Amygdala (tissue), 56 donors: ENCODE measurements at places on chromosomes 6 and 20.
A peak's percentile ranks its signal among the peaks of the same experiment; 100 is the strongest.

GRCh38 chr20:19850198-19850533 is 92.1 kb downstream of the RIN2 start:
- peak; percentile 25 for DNase-seq

GRCh38 chr6:110687326-110687725 is 127.9 kb downstream of the CDK19 start:
- no peak for DNase-seq

- DNase-seq, result no peak
Measured at GRCh38 chr6:154218301-154218700, 138.3 kb downstream of the IPCEF1 start.

GRCh38 chr6:28587746-28588075 is 62.0 kb downstream of the GPX5 start:
- DNase-seq, result no peak

DNA sequence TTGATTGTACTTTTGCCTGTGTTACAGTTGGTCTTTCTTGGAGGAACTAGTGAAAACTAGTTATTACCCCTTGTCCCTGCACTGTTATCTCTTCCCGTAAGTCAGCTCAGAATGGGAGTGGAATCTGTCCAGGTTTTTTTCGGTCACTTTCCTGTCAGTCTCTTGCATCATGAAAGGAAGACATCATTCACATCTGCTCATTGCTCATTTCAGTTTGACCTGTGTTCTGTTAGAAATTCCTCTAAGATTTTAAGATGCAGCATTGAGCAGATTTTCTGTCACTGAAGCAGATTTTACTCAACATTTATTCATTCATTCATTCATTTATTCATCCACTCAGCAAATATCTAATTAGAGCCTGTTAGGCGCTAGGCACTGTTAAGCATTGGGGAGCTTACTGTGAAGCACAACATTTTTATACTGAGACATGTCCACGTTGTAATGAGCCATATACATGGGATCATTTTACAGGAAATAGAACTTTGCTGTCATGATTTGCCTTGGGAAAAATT is 33.1 kb upstream of the HINT3 start:
- no peak for DNase-seq

GRCh38 chr6:107941627-107942026 is 16.4 kb downstream of the SEC63 start:
- no peak for DNase-seq

DNA sequence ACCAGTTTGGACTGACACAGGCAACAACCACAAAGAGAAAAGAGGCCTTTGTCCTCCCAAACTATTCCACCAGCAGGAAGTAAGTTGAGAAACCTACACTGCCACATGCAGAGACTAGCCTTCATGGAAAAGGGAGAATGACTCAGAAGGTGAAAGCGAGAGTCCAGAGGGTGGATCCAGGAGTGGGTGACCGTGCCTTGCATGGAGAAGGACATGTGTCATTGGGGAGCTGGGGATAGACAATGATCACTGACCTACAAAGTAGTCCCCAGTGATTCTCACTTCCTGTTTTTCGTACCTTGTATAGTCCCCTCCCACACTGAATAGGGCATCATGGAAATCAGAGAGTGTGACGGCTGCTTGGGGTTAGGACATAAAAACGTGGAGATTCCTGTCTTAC is 91.9 kb downstream of the MYLK4 start:
- DNase-seq, result no peak

GRCh38 chr20:35292504-35293285 is 470 bp upstream of the FAM83C start:
- no peak for DNase-seq

DNA sequence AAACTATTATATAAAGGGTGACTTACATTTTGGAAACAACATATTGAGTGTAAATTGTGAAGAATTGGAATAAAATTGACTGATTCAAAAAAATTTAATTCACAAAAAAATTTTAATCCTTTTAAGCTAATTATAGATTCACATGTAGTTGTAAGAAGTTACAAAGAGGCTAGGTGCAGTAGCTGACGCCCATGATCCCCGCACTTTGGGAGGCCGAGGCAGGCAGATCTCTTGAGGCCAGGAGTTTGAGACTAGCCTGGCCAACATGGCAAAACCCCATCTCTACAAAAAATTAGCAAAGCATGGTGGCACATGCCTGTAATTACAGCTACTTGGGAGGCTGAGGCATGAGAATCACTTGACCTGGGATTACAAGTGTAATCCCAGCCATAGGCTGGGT is 30.3 kb upstream of the KHDC1 start:
- DNase-seq, result no peak

GRCh38 chr6:35230950-35231349 is 17.2 kb downstream of the SCUBE3 start:
- DNase-seq, result peak; percentile 30

- DNase-seq, result no peak
Measured at GRCh38 chr6:112362812-112363570, 15.9 kb downstream of the RFPL4B start.

DNA sequence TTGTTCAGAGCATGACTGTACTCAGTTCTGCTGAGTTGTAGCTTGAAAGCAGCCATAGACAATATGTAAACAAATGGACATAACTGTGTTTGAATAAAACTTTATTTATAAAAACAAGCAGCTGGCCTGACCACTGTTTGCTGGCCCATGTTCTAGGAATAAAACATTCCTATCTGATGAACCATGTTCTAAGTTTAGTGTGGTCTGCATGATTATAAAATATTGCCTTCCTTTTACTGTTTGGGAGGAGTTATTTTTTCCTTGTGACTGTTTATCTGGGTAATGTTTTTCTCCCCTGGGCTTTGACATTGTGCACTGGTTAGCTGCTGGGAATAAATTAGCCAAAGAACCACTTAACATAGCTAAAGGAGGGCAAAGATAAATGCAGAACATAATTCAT is 55.1 kb downstream of the CDS2 start:
- DNase-seq, result no peak

DNA sequence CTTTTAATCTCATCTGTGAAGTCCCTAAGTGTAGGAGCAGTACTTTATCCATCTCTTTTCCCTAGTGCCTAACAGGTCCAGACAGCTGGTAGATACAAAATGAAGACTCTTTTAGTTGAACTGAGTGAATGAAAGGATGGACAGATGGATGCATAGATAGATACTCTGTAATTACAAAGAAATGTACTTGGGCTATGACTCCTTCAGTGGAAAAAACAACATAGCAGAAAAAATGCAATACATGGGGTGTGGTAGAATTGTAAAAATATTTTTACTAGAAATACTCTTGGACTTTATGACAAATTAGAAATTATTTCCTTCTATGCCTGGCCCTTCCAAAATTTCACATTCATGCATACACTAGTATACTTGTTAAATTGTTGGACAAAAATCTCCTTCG is 29.3 kb downstream of the KCNQ5 start:
- DNase-seq, result no peak

DNA sequence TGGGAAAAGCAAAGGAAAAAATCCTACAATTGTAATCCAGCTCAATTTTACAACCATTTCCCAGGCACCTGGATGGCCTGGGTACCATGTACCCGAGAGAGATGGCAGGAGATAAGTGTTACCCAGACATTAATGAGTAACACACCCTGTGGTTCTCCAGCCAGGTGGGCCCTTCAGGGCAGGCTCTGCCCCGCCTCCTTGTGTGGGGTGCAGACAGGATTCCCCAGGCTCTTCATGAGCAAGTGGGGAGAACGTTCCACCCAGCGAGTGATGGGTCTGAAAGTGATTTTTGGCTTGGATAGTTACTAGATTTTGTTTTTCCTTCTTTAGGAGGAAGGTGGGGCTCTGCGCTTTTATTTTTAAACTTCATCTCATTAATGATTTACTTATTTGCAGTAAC is 243.9 kb downstream of the TAF4 start:
- no peak for DNase-seq

DNA sequence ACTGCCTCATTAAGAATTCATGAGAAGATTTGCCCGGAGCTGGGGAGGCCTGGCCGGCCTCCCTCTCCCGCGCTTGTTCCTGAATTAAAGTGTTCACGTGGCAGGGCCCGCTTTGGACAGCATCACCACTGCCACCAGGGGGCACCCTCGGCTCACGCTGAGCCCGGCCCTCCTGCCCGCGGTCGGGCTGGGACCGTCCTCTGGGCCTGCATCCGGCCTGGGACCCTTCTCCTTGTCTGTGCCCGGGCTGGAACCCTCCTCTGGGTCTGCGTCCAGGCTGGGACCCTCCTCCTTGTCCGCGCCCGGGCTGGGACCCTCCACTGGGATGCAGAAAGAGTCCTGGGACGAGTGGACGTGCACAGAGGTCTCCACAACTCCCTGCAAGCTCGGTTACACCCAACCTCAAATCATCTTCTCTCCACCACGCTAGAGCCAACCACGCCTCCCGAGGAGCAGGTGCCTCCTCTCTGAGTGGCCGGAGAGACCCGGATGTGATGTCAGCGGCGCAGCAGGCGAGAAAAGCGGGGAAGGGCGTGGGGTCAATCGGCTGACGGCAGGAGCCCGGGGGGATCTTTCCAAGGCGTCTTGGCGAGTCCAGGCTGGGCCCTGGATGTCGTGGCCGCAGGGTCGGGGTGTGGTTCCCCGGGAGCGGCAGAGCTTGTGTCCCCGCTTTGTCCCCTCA is 50.9 kb upstream of the DACT2 start:
- DNase-seq, result peak; percentile 63

- DNase-seq, result no peak
Measured at GRCh38 chr6:33620856-33621710, at the start of gene ITPR3. TSS of gene ITPR3 (plus strand) at chr6:33621322. CDS start at chr6:33621603, 281 bp downstream.

GRCh38 chr6:96724641-96725040 is 112.6 kb downstream of the GPR63 start:
- no peak for DNase-seq

GRCh38 chr6:4057036-4057435 is 21.9 kb downstream of the FAM217A start:
- no peak for DNase-seq

- no peak for DNase-seq
Measured at GRCh38 chr20:43529457-43530153, 22.1 kb downstream of the L3MBTL1 start.

- no peak for DNase-seq
Measured at GRCh38 chr6:137647762-137648447, 153.7 kb upstream of the OLIG3 start.

- DNase-seq, result peak; percentile 10
Measured at GRCh38 chr20:46894971-46895905, 595 bp downstream of the EYA2 start.

DNA sequence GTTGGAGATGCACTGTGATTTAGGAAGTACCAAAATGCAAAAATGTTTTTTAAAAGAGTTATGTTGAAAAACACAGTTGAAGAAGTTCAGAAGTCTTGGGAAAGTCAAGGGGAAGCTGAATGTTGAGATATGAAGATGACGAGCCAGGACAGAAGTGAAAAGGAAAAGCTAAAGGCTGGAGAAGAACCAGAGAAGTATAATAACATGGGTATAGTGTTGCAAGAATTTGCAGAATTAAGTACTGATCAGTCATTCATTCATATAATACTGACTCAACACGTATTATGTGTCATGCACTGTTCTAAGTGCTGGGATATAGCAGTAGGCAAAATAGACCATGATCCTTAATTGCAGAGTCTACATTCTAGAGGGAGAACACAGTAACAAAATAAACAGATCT is 432.8 kb downstream of the CDC5L start:
- DNase-seq, result no peak

DNA sequence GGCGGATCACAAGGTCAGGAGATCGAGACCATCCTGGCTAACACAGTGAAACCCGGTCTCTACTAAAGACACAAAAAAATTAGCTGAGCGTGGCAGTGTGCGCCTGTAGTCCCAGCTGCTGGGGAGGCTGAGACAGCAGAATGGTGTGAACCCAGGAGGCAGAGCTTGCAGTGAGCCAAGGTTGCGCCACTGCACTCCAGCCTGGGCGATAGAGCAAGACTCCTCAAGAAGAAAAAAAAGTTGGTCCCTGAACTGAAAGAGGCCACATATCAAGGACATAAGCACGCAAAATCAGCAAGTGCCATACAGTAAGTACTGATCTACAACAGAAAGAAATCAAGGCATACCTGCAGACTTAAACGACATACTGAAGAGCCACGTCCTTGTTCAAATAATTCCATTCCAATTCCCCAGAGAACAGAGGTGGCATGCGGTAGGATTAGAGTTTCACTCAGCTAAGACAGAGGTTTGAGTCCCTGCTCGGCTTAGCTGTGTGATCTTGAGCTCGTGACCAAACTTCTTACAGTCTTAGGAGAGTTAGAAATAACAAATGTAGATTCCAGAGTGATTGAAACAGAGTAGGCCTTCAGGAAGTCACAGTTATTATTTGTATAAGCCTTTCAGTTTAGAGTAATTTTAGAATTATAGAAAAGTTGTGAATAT is 29.2 kb downstream of the B4GALT5 start:
- no peak for DNase-seq

GRCh38 chr6:7107578-7108195 is at the start of gene RREB1:
TSS of gene RREB1 (plus strand) at chr6:7107961. CDS start at chr6:7181912, 73,951 bp downstream.
- DNase-seq, result no peak

DNA sequence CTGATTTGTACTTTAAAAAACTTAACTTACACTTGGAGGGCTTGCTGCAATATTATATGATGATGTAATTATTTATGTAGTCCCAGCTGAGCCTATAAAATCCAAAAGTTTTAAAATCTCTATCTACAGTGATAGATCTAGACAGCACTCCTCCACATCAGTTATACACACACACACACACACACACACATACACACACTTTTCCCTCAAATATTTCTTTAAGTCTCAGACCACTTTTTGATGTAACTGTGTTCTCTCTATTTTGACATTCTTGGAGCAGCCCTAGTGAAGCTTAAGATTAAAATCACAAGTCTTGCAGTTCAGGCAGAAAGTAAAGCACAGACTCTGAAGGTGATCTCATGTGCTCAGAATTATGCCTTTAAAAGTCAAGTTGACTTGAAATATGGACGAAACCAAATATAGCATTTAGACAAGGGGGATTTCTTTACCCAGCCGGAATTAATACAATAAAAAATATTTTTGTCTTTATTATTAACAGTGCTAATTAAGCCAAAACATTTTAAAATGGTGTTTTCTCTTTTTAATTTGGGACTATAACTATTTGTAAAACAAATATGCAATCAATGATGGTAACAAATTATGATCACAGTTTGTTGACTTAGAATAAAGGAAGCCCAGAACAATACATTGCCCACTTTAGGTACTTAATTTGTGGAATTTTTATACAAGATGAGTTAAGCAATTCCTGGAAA is 63.5 kb upstream of the TMEM30A start:
- no peak for DNase-seq

GRCh38 chr6:68559070-68559469 is 76.0 kb upstream of the ADGRB3 start:
- no peak for DNase-seq

GRCh38 chr6:23981923-23982322 is 144.1 kb upstream of the NRSN1 start:
- DNase-seq, result no peak

- no peak for DNase-seq
Measured at GRCh38 chr6:106037060-106037459, 49.1 kb upstream of the PRDM1 start.

GRCh38 chr6:3575166-3575565 is 118.3 kb upstream of the SLC22A23 start:
- DNase-seq, result no peak

- DNase-seq, result no peak
Measured at GRCh38 chr6:137726582-137726981, 140.5 kb upstream of the TNFAIP3 start.

DNA sequence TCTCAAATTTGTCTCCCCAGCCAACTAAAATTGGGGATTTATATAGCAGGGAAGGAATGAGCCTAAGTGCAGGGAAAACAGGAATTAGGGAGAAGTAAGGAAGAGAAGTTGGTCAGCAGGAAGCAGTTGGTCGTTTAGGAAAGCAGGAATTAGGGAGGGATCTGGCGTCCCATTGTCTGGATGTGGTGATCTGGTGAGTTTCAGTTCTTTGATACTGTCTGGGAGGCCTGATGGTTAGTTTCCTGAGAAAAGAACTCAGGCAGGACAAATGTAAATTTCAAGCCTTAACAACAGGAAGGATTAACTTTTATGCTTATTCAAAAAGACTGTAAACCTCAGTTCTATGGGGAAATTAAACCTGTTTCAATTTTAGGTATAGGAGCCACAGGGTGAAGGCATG is 116.2 kb upstream of the PRL start:
- DNase-seq, result no peak
